ENCODE measurements at places on chromosomes 7 and 10.

DNA sequence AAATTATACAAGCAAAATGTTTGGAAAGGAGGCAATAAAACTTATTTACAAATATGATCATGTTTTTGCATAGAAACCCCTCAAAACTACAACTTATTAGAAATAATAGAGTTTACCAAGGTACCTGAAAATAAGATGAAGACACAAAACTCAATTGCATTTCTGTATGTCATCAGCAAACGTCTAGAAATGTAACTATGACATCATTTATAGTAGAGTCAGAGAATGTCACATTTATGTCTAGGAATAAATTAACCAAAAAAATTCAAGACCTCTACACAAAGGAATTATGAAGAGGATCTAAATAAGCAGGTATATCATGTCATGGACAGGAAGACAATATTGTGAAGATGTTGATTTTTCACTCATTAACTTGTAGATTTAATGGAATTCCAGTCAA, 81.1 kb downstream of the PALS2 start:
- DNase-seq, result no peak

- DNase-seq, result no peak
Measured at GRCh38 chr10:124875596-124875995, 66.3 kb upstream of the ZRANB1 start.

DNA sequence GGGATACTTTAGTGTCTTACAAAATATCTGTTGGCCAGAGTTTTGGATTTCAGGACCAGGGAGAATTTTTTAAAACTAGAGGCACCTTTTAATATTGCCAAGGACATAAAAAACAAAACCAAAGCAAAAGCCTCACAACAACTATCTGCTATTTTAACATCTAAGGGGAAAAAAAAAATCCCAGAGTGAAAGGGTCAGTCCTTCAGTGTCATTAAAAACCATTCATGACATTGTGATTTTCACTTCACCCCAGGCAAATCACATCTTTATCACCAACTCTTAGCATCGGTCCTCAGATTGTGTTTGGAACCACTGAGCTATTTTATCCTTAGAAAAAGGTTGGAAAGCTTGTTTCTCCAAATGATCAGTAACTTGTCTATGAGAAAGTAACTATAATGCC, 10.7 kb downstream of the CEP41 start:
- DNase-seq, result no peak

DNA sequence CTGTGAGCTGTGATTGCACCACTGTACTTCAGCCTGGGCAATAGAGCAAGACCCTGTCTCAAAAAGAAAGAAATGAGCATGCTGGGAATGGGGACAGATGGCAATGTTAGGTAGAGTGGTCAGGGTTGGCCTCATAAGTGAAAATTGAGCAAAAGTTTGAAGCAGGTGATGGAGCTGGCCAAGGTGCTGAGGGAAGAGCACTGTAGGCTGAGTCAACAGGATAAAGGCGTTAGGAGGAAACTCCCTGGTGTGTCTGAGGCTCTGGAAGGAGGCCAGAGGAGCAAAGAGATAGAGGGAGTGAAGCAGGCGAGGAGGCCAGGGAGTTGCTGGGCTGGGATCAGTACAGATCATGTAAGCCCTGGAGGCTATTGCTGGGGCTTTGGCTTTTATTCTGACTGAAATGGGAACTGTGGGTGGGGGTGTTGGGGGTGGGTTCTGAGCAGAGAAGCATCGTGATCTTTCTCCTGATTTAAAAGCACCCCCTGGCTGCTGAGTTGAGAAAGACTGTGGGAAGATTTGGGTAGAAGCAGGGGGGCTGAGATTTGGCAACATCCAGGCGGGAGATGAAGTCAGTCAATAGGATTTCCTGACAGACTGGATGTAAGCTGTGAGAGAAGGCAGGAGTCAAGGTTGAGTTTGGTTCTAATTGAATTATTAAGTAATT, 52.5 kb upstream of the VKORC1L1 start:
- no peak for DNase-seq

- no peak for DNase-seq
Measured at GRCh38 chr7:99560834-99561736, 2.6 kb downstream of the ZNF655 start.

- no peak for DNase-seq
Measured at GRCh38 chr7:40599836-40600235, 465.0 kb downstream of the SUGCT start.

DNA sequence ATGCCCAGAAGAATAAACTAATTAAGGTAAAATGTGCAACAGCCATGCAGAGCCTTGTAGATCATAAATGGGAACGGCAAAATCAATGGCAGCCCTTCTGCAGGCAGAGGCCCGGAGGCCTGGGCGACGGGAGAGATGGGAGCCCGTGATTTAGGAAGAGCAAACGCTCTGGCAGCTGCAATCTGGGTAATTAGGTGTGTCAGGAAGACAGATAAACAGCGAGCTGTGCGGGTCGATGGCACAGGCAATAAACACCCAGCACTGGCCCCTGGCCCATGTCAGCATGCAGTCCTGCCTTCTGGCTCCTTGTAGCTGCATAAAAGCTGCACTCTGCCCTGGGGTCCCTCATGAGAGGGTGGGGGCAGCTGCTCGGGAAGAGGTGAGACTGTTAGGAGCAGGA, 78.0 kb downstream of the GOLGA7B start:
- no peak for DNase-seq

DNA sequence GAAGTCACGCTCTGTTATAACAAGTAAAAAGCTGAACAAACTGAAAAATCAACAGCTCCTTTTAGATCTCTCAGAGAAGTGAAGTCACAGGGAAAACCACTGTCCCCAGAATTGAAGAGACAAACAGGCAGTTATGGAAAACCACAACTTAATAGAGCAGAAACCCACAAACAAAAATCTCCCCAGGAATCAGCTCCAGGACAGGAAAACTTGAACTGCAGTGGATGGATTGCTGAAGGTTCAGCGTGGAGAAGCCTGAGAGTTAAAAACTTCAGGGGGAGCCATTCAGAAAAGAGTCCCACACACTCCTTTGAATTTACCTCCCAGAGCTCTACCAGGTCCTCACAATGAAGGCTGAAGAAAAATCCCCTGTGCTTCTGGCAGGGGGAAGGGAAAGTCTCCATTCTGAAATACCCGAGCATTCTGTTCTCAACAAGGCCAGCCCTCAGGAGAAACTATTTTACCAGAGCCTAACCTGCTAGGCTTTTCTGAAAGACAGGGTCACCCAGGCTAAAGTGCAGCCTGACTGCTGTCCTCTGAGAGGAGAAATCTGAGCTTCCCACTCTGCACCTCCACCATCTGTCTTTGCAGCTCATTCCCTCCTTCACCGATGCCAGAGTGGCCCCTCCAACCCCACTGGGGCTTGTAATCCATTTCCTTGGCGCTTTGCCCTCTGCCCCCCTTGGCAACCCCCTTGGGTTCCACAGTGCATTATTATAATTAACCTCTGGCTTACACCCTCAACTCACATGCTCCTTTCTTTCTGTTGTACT, 65.0 kb upstream of the CCNY start:
- peak; percentile 79 for DNase-seq

GRCh38 chr10:29408847-29409240, 120.0 kb downstream of the LYZL1 start:
- DNase-seq, result no peak

- DNase-seq, result no peak
Measured at GRCh38 chr7:50864694-50865093, 82.0 kb upstream of the GRB10 start.

DNA sequence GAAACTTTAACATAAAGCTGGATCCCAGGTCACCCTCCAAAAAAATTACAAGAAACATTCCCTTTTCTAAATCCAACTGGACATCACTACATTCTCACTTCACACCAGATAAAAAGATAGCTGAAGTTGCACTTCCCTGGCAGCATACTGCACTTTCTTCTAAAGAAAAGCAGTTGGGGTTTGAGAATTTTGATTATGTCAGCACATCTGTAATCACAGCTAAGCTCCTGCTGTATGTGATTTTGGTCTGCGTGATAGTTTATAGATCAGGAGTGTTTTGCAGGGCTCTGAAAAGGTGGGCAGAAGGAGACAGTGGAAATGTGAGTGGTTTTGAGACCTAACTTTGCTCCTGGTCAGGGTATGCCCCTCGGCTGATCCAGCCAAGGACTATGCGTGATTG, 199.1 kb upstream of the AKR1E2 start:
- DNase-seq, result no peak

- no peak for DNase-seq
Measured at GRCh38 chr10:24995072-24995471, 20.9 kb downstream of the ENKUR start.
